Stimulated activated CD4-positive, alpha-beta T cell treated with anti-CD3 and anti-CD28 coated beads, Interleukin-1b, Interleukin-23, amount 100 ng/mL, for 24 hours (primary cell): ENCODE measurements at places on chromosomes 2 and 18.

GRCh38 chr2:207792244-207792785 is 22.6 kb upstream of the FZD5 start:
- no peak for DNase-seq

DNA sequence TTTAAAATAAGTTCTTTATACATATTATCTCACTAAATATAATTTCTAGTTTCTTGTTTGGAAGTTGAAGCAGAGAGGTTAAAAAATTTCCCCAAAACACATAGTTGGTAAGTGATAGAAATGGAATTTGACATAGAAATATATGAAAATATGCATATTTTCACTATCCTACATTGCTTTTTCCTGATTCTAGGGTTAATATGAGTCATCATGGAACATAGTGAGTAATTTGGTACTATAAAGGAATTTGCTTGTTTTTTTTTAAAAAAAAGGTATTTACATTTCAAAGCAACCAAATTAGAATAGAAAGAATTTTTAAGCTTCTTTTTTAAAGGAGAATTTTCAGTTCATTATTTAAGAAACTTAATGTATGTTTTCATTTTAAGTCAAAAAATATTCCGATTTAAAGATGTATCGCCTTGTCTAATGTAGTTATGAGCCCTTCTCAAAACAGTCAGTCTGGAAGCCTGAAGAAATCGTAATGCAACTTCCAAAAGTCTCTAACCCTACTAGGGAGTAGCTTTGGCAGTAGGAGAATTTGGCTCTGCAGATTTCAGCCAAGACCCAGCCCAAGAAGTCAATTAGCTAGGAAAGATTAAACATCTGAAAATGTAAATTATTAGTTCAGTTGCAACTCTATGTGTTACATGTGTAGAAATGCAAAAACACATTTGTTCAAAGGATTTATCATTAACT is 147.3 kb downstream of the RDH14 start:
- no peak for DNase-seq

DNA sequence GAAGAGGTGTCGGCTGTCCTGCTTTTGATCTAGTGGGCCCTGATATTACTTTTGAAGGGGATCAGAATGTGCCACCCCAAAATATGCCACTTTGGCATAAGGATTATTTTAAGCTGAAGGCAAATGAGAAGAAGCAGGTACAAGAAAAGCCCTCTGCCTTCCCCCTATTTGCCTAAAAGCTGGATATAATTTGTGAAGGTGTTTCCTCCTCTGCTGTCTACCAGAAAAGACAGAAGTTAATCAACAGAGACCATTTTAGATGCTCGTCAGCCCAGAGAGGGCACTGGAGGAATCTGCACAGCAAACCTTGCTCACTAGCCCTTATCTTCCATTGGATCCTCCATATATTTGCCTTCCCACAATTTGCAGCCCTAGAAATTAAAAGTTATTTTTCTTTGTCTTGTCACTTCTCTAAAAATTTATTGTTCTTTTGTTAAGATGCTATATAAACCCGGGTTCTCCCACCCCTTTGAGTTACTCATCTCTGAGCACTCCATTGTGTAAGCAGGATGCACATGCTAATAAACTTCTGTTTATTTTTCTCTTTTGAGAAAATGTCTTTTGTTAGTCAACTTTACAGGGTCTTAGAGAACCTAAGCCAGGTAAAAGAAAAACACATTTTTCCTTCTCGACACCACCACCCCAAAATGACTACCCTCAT is 163.2 kb upstream of the SLC1A4 start:
- DNase-seq = no peak

- DNase-seq = no peak
Measured at GRCh38 chr2:2026252-2026831, 282.0 kb upstream of the PXDN start.

- no peak for DNase-seq
Measured at GRCh38 chr2:109144271-109144670, 15.3 kb downstream of the SH3RF3 start.

DNA sequence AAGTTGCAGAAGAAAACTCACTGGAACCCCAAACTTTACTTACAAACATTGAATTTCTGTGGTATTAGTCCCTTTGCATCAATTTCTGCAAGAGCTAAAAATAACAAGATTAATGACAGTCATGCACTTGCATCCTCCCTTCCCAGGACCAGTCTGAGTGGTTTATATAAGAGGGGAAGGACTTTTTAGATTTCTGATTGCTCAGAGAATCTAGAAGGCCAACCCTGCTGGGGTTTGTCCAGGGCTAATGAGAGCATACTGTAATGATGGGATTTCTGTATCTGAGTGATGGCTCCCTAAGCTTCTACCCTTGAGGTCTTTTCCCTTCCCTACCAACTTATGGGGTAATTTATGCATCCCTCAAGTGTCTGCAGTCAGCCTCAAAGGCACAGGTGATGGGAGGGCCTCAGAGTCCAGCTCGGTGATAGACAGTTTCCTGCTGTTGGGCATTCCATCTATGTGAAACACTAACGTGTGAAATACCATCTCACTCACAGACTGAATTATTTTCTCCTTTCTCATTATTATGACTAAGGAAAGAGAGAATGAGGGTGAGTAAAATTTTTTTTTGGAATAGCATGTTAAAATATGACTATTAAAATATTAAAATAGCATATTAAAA is 556.3 kb downstream of the RIT2 start:
- no peak for DNase-seq

DNA sequence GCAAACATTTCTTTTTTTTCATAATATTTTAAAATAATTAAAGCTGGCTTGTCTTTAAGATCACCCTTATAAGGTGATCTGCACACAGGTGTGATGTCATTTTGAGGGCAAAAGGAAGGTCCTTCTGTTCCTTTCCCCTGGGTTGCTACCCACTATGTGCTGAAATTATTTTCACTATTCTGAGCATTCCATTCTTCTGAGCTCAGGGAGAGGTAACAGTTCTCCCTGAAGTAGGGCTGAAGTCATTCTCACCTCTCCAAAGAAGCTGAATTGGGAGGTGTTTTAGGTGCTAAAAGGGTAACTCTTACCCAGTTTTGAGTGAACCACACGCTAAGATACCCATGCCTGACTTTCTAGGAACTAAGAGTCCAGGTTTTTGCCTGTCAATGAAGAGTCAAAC is 247.6 kb downstream of the SLC4A3 start:
- DNase-seq = no peak

- no peak for DNase-seq
Measured at GRCh38 chr2:196473617-196474016, 165.9 kb upstream of the CCDC150 start.

DNA sequence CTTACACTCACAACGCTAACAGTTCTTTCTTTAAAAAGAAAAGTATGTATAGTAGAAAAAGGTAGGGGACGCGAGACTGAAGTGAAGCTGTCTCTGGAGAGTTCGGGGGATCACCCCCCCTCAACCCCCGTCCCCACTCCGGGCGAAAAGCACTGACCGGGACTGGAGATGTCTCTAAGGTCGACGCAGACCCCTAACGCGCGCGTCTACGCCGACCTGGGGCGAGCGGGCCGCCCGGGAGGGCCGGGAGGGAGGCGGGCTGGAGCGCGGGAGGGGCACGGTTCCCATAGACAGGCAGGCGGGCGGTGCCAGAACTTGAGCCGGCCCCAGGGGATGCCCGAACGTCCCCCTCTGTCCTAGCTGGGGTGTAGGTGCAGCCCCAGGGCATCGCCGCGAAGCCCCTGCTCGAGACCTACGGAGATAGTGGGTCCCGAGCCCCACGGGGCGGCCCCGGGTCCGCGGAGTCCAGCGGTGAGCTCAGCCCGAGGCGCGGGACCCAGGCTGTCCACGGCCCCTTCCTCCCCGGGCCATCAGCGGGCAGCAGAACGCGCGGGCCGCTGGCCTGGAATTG is 82.2 kb downstream of the CHRNA1 start:
- no peak for DNase-seq

- DNase-seq = no peak
Measured at GRCh38 chr2:232512602-232513001, 7.6 kb upstream of the PRSS56 start.

DNA sequence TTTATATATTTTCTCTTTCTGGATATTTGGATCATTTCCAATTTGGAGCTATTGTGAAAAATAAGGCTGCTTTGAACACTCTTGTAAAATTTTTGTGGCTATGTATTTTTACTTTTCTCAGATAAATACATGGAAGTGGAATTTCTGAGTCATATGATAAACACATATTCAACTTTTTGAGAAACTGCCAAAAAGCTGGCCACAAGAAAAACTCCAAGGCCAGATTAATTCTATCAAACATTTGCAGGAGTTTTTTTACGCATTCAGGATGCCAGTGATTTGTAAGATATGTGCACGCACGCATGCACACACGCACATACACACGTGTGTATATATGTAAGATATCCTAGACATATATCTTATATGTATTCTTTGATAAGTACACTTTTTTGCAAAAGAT is 477.5 kb upstream of the SPHKAP start:
- DNase-seq = no peak

- no peak for DNase-seq
Measured at GRCh38 chr2:201111096-201111495, 4.9 kb upstream of the CFLAR start.

DNA sequence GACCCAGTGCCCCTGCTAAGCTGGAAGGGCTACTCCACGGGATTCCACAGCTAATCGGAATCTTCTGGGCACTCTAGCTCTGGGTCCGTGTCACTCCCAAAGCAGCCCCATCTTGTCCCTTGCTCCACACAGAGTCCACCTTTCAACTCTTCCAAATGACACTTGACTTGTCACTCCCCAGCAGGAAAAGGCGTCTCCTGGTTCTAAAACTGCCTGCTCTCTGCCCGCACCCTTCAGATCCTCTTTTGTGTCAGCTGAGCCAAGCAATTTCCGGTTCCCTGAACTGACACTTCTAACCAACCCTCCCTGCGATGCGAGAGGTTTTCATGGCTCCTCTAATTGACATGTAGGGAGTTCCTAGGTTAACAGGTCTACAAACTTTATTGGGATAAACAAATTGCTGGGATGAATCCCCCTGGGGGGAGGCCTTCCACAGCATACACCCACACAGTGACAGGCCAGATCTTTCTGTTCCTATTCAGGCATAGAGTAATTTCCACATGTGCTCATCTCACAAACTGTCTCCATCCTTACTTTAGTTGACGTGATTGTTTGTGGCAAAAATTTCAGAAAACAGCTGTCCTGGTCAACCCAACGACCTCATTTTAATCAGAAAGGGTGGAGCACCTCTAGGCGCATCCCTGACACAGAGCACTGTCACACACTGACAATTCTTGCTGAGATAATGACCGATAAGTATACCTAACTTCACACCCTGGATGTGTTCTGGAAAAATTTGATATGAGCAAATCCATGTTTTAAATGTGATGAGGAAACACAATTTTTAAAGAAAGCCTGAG is 104.9 kb downstream of the RBMS1 start:
- peak; percentile 19 for DNase-seq

- DNase-seq = no peak
Measured at GRCh38 chr2:218984239-218985020, 554 bp downstream of the FEV start.

DNA sequence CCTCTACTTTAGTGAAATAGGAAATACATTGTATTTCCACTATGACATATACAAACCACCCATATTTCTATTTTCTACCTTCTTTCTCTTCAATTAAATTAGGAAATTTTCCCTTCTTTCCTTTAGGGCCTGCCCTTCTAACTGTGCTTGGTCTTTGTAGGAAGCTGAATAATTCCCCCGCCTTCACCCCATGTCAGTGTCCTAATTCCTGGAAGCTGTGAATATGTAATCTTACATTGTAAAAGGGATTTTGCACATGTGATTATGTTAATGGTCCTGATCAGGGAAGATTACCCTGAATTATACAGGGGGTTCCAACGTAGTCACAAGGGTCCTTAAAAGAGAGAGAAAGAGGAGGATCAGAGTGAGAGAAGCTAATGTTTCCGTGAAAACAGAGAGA is 40.2 kb downstream of the GRB14 start:
- no peak for DNase-seq

DNA sequence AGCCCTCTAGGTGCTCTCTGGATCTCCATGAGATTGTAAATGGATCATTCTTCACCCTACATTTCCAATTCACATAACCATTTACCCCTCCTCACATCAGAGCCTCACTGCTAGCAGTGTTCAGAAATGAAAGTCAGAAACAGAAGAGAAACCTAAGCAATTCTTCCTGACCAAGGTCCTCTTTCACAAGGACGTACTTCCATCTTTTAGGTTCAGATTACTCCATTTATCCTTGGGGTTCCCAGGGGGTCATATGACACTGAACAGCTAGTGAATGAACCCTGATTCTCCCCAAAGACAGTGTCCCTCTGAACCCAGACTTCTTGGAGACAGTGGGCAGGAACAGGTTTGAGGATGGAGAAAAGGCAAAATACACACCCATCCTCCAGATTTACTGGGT is 12.9 kb upstream of the MARCO start:
- DNase-seq = no peak

GRCh38 chr2:10428924-10429323 is 19.2 kb downstream of the ODC1 start:
- DNase-seq = no peak

DNA sequence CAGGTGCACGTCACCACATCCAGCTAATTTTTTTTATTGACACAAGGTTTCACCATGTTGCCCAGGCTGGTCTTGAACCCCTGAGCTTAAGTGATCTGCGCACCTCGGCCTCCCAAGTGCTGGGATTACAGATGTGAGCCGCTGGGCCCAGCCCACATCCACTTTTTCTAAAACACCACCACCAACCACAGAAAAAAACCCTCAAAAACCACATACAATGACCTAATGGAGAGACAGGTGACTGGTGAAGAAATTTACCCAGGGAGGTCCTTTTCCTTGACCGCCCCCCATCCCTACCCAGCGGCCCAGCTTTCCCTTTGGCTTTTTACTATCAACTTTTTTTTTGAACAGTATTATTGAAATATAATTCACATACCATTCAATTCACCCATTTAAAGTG is 47.9 kb downstream of the CACNB4 start:
- no peak for DNase-seq

- no peak for DNase-seq
Measured at GRCh38 chr2:41540272-41540998, 507.4 kb upstream of the PKDCC start.

DNA sequence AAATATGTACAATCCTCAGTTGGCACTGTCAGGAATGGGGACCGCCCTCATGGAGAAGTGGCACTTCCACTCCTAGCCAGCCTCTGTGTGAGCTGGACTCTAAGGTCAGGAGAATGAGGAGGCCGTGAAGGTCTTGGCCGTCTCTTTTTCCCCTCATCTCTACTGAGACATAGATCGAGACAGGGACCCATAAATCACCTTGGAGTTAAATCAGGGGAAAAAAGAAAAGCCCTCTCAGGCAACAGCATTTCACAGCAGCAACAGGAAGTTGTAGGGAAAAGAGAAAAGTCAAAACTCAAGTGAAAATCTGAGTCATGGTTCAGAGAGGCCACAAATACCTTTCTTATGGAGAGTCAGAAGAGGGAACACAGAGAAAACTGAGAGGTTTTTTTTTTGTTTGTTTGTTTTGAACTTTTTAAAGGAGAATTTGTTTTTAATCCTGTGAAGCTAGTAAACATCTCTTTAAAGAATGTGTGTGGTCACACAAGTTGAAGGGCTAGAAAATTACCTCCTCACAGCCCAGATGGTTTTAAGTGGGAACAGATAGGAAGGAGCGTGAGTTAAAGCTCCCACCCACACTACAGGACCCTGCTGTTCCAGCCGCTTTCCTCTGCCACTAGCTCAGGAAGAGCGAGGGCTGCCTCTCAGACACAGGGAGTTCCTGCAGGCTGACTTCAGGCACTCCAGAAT is 30.6 kb upstream of the CYP1B1 start:
- no peak for DNase-seq
